ENCODE measurements at places on chromosomes 7 and 10.
A peak's percentile ranks its signal among the peaks of the same experiment; 100 is the strongest.

DNA sequence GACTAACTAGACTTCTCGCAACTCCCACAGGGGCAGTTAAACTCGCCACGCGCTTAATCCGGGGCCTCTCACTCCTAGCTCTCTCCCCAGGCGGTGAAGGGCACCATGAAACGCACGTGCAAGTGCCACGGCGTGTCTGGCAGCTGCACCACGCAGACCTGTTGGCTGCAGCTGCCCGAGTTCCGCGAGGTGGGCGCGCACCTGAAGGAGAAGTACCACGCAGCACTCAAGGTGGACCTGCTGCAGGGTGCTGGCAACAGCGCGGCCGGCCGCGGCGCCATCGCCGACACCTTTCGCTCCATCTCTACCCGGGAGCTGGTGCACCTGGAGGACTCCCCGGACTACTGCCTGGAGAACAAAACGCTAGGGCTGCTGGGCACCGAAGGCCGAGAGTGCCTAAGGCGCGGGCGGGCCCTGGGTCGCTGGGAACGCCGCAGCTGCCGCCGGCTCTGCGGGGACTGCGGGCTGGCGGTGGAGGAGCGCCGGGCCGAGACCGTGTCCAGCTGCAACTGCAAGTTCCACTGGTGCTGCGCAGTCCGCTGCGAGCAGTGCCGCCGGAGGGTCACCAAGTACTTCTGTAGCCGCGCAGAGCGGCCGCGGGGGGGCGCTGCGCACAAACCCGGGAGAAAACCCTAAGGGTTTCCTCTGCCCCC is 19.5 kb downstream of the WNT8B start:
- peak; percentile 75 for DNase-seq

- no peak for DNase-seq
These were observed 19.5 kb upstream of the FOXL3 start for GRCh38 chr7:270351-270983.

- no peak for DNase-seq
These were observed 87.3 kb upstream of the TOMM7 start for GRCh38 chr7:22909917-22910316.

DNA sequence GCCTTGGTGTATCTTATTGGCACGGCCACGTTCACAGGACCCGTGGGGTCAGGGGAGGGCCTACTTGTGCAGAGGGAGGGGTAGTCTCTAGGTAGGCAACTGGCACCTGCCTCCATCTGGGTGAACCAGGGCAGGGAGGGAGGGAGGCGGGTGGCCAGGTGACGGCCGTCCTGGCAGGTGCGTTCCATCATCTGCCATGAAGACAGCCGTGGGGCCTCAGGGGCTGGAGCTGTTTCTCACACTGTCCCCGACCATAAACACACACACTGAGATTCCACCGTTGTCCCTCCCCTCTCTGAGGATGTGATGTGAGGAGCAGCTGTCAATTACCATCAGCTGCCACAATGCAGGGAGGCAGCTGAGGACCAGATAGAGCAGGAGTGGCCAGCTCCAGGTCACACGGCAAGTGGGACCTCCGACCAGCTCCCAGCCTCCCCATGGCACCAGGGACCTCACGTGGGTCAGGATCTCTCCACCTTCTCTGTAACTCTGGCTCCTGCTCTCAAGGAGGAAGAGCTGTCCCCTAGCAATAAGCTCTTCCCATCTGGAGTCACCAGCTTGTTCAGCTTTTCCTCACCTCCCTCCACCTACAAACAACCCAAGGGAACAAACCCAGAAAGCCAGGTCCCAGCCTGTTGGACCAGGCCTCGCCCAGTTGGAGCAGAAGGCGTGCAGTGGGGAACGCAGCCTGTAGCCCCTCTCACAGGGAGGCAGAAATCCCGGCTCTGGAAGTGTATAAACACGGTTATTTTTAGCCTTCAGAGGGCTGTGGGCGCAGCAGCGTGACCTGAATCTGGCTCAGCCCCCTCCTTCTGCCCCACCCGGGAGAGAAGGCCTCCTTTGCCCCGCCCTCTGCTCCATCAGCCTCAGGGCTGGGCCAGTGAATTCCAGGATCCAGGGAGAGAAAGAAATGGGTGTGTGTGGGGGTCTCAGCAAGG is 33.1 kb downstream of the ZMIZ1 start:
- DNase-seq: no peak

DNA sequence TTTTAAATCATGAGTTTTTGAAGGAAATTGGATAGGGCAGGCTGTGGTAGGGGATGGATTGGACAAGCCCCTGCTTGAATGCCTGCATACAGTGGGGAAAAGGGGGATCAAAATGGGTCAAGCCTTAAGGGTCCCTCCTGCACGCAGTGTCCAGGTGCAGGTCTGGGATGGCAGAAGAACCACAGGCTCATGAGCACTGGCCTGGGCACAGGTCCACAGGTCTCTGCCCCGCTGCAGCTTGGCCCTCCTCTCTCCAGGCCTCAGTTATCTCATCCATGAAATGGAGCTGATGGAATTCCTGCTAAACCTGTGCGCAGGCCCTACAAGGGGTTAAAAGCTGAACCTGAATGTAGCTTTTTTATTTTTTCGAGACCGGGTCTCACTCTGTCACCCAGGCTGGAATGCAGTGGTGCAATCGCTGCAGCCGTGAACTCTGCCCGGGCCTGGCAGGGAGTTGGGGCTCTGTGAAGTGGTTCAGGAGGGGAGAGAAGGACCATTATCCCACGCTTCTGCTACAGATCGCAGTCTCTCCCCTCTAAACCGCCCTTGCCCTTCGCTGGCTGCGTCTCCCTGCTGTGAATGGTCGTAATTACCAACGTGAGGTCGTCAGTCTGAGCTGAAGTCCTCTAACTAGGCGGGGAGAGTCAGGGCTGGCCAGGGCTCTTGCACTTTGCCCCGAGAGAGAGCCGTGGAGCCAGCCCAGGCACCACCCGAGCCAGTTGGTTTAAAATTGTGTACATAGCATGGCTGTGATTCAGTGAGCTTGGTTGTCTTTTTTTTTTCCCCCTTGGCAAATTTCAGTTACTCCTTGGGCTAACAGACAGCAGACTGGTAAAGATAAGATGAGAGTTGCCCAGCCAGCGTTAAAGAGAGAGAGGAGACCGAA is 77.5 kb upstream of the GTF2I start:
- DNase-seq: no peak

GRCh38 chr10:117911684-117912083 is 135.1 kb downstream of the RAB11FIP2 start:
- DNase-seq: no peak

- no peak for DNase-seq
These were observed 18.0 kb upstream of the SFR1 start for GRCh38 chr10:104103956-104104355.

DNA sequence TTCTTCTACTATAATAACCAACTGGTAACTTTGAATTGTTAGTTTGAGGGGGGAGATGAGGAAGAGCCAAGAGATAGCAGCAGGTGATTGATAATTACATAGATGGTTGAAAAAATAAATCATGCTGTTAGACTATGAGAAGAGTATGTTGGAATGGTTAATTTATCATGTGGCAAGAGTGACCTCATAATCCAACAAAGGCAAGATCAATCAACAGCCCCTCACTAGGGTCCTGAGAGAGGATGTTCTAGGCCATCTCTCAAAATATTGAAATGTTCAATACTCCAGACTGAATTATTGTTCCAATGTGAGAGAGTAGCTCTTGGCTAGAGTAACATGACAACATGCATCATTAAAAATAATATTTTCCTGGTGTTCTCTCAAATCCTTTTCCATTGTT is 67.9 kb downstream of the ADD3 start:
- no peak for DNase-seq

GRCh38 chr7:92598310-92598981 is 8.3 kb upstream of the FAM133B start:
- no peak for DNase-seq

GRCh38 chr10:11345224-11346054 is 266.0 kb downstream of the USP6NL start:
- no peak for DNase-seq

DNA sequence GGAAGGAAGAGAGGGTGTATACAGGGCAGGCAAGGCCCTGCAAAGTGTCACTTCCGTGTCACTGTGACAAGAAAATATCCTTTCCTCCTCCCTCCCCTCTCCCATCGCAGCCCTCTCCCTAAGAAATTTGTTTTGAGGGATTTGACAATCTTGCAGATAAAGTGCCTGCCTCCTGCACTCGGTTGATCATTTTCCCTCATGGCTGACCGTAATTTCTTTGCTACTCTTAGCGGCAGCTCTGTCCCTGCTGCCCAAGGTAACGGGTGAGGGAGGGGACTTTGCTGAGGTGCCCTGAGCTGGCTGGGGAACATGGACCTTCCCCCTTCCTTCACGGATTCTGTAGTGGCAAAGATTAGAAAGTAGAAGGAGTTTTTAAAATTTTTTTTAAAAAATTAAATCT is 179.1 kb downstream of the TCF7L2 start:
- no peak for DNase-seq

DNA sequence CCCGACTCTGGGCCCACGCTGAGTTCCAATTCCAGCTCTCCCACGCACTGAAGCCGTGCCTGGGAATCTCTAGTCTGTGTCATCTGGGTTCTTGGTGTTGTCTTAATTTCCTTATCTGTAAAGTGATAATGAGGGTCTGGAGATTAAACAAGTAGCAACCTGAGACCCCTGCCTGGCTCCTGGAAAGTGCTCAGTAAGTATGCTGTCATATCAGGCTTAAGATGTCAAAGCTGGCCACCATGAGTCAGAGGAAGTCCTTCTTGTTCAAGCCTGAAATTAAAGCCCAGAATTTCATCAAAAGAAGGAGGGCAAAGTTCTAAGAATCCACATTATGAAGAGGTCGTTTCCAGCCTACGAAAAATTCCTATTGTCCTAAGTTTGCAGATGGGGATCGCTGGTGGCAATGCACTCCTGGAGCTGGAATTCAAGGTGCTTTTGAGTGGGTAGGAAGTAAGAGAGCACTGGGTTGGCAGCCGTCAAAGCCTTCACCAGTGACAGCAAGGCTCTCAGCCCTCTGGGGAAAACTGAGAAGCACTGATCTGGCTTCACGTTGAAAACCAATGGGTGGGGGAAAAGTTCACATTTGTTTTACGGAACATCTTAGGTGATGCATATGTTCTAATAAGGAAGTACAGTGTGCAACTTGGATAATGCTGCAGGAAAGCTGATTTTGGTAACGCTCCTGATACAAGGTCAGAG is 50.3 kb upstream of the NCAPG2 start:
- no peak for DNase-seq

DNA sequence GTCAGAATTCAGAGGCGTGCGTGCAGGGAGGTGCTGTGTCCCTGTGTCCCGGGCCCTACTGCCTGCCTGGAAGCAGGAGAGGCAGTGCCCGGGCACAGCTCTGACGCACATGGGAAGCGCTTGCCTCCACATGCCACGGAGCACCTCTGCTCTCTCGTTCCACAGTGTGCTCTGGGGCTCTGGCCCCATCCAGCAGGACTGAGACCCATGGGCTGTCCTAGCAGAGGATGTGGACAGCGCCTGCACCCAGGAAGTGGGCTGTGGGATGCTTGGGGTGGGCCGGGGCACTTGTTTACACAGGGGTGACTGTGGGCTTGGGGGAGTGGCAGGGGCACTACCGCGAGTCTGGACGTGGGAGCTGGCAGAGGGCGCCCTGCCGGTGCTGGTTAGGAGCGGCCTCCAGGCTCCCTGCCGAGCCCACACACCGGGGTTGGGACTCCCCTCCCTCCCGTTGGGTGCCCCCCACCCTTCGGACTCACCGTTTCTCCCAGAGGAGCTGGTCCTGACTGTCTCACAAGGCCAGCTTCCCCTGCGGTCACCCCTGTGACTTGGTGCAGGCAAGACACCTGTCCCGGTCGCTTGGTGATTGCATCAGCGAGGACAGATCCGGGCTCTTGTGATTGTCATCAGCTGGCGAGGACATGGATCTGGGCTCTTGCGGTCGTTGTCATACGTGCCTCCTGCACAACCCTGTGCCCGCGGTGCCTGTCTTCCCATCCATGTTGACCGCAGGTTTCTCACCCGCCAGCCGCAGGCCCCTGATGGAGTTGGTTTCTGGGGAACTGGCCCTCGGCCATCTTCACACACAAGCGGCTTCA is 83.1 kb downstream of the NKX6-2 start:
- no peak for DNase-seq

- DNase-seq: no peak
These were observed 65.9 kb upstream of the ADAM12 start for GRCh38 chr10:126454045-126454751.

- DNase-seq: no peak
These were observed 147.2 kb upstream of the EEPD1 start for GRCh38 chr7:36005876-36006275.

DNA sequence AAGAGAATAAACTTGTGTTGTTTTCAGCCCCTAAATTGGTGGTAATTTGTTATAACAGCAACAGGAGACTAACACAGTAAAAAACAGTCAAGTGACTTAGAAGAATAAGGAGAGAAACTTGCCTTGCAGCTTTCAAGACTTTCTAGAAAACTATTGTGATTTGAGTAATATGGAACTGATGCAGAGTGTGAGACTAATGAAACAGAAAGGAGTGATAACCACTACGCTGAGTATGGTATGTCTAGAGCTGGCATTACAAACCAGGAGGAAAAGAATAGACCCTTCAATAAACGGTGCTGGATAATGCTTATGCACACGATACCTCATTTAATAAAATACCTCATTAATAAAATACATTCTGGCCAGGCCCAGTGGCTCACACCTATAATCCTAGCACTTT is 99.9 kb downstream of the CREM start:
- DNase-seq: no peak

GRCh38 chr7:26629696-26630095 is 234.7 kb downstream of the SKAP2 start:
- no peak for DNase-seq

DNA sequence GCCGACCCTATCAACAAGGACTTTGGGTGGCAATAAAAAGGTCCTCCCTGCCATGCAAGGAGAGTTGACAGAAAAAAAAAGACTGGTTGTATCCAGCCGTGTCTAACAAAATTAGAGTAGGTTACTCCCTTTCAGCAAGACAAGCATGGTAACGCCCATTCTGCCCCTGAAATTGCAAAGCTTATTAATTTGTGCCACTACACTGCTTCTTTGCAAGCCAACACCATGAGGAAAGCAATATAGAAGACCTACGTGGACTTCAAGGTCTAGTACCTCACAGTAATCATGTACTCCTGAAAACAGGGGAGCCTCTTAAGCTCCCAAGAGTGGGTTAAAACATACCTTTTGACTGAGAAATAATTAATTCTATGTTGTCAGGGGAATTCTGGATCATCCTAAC is 90.3 kb downstream of the FRMPD2 start:
- DNase-seq: no peak

DNA sequence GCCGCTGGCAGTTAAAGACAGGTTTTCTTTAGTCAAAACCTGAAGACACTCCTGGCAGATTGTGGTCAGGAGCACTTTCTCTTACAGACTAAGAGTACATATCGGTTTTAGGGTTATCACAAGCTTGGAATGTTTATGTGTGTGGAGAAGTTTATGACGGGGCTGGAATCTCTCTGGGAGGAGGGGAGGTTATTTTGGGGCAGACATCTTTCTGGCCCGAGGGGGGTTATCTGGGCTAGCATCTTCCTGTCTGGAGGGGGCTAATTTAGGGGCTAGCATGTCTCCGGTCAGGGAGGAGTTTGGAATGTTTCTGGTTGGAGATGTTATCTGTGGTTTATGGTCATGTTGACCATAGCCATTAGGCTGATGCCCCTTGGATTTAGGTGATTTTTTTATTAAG is 141.2 kb upstream of the KIF5B start:
- no peak for DNase-seq
